ENCODE measurements at places on chromosomes 16 and 17. TPM values are rescaled to one million over a fixed set of nuclear protein-coding genes. Genes with fewer than 3 reads are reported as not detected.

DNA sequence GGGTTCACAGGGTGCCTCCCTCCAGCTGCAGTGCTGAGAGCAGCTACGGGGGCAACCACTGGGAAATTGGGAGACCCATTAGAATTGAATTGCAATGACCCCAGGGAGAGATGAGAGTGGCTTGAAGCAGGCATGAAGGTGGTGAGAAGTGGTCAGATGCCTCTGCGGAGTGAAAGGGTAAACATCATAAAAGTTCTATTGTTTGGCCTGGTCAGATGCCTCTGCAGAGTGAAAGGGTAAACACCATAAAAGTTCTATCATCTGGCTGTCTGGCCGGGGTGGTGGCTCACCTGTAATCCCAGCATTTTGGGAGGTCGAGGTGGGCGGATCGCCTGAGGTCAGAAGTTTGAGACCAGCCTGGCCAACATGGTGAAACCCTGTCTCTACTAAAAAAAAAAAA is 53.5 kb downstream of the TNFRSF13B start:
- DNase-seq: no peak

CCDC200 gene
- total RNA-seq: not detected

DNA sequence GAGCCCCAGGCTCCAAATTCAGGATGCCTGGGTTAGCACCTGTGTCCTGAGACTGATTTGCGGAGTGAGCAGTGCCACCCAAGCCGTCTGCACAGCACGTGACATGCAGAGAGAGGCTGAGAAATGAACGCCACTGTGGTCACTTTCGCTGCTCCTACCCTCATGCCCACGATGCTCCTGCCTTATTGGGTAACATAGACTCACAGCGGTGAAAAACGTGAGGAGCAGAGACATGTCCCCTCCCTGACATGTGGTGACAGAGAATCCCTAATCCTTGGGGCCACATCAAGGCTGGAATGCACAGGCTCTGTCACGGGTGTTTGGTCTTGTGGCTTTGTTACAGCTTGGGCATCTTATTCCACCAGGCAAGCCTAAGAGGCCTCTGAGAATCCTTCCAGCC is 52.1 kb upstream of the CACNG5 start:
- no peak for DNase-seq

DNA sequence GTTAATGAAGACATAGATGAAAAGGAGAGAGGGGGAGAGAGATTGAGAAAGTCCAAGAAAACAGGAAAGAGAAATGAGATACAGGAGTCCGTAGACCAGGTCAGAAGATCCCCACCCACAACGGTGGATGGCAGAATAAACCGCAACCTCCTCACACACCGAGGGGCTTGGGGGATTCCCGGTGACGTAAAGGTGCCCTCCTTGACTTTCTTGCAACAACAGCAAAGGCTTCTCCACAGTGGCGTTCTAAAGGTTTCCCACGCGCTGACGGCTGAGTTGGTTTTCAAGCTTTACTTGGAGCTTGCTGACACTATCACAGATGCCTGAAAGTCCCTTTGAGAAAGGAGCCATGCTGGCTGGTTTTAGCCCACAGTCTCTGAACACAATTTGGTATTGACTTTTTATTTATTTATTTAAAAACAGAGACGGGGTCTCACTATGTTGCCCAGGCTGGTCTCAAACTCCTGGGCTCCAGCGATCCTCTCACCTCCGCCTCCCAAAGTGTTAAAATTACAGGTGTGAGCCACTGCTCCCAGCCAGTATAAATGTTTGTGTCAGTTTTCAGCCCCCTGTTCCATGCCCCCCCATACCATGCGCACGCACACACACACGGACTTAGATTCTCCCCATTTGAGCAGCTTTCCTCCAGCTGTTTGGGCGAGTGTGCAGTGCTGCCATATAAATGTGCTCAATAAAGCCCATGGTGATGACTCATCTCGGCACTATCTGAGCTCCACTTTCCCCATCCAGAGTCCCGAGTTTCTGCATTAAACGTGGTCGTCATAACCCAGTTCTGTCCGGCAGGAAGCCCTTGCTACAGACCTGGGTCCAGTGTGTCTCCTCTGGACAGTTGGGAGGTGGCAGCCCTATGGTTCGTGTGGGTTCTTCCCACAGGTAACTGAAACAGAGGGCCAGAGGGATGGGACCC is 33.0 kb upstream of the SEC14L1 start:
- no peak for DNase-seq

GRCh38 chr16:84544031-84544773 is 39.7 kb upstream of the MEAK7 start:
- no peak for DNase-seq

DNA sequence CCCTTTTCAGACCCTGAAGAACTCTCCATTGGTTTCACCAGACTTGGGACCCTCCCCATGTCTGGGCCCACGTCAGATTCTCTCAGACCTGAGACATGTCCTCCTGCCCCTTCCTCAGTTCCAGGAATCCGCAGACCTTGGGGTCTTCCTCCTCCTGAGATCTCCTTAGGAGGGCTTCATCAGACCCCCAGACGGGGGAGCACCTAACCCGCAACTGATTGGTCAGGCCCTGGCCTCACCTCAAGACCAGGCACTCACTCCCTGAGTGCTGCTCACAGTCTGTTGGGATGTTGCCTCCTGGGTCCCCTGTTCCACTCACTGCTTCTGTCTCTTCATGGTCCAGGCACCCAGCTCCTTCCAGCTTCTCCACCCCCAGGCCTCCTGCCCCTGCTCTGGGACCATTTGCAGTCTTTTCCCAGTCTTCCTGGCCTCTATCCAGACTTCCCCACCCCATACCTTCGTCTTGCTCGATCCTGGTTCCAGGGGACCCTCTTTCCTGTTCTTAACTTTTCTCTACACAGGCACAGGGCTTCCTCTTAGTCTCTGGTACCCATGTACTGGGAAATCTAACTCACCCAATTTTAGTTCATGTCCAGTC is 1.2 kb downstream of the GID4 start:
- no peak for DNase-seq

FAM20A gene
- total RNA-seq: not detected

KRTAP4-9 gene
- total RNA-seq: not detected

DNA sequence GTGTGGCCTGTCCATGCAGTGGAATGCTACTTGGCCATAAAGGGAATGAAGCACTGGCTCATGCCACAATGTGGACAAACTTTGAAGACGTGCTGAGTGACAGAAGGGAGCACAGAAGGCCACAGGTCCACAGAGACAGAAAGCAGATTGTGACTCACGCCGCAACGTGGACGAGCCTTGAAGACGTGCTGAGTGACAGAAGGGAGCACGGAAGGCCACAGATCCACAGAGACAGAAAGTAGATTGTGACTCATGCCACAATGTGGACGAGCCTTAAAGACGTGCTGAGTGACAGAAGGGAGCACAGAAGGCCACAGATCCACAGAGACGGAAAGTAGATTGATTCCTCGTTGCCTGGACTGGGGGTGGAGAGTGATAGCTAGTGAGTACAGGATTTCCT is 19.2 kb downstream of the ZC3H18 start:
- DNase-seq: no peak

GRCh38 chr16:51982715-51983680 is 563.9 kb downstream of the TOX3 start:
- DNase-seq: no peak

TEKT5 gene
- not detected for total RNA-seq

GRCh38 chr17:66422186-66422585 is 119.8 kb downstream of the PRKCA start:
- DNase-seq: no peak

GRCh38 chr17:29138184-29138955 is 41.8 kb downstream of the MYO18A start:
- DNase-seq: peak; percentile 50

NUFIP2 gene
- 83.3 TPM for total RNA-seq

- DNase-seq: no peak
These were observed 20.9 kb upstream of the FASN start for GRCh38 chr17:82118815-82119380.

DNA sequence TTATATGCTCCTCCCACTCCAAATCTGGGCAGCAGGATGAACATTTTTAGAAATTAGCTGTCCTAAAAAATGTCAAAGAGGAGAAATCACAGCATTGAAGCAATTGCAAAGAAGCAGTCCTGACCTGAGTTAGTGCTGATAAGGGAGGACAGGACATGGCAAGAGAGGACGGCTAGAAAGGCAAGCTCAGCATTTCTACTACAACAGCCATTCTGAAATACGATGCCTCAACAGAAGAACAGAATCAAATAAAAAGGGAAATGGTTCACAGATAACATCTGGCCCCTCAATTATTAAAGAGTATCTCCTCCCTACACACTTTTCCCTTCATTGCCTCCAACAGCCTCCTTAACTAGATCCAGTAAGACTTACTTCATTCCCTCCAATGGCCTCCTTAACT is 18.3 kb downstream of the VPS53 start:
- no peak for DNase-seq

CHST4 gene
- total RNA-seq: not detected

DNA sequence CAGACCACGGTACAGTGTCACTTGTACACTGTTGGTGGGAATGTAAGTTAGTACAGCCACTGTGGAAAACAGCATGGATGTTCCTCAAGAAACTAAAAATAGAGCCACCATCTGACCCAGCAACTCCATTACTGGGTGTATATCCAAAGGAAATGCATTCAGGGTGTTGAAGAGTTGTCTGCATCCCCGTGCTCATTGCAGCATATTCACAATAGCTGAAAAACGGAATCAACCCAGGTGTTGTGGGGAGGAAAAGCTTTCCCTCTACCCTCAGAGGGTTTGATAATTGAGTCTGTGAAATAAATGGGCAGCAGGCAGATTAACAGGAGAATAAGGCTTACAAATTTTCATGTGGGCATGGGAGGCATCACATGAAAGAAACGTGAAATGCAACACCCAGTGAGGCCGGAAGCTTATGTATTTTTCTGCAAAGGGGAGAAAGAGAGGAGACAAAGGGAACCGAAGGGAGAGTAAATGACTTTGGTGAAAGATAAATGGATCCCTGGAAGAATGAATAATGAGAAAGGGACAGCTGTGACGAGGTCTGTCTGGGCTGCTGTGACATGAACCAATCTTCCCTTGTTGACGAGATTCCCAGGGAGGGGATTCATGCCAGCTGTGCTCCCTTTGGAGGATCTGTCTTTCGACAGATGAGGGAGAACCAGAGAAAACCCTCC is 106.2 kb downstream of the KCNJ12 start:
- DNase-seq: no peak

- DNase-seq: no peak
These were observed 7.4 kb downstream of the USP22 start for GRCh38 chr17:21035406-21035805.

ENPP7 gene
- total RNA-seq: not detected

MOSMO gene
- total RNA-seq: 12.0 TPM

TP53TG3 gene
- total RNA-seq: not detected

- no peak for DNase-seq
These were observed 42.0 kb upstream of the SLC6A2 start for GRCh38 chr16:55613613-55614335.

RHOT1 gene
- total RNA-seq: 25.2 TPM

SLC47A1 gene
- 0.25 TPM for total RNA-seq

DNA sequence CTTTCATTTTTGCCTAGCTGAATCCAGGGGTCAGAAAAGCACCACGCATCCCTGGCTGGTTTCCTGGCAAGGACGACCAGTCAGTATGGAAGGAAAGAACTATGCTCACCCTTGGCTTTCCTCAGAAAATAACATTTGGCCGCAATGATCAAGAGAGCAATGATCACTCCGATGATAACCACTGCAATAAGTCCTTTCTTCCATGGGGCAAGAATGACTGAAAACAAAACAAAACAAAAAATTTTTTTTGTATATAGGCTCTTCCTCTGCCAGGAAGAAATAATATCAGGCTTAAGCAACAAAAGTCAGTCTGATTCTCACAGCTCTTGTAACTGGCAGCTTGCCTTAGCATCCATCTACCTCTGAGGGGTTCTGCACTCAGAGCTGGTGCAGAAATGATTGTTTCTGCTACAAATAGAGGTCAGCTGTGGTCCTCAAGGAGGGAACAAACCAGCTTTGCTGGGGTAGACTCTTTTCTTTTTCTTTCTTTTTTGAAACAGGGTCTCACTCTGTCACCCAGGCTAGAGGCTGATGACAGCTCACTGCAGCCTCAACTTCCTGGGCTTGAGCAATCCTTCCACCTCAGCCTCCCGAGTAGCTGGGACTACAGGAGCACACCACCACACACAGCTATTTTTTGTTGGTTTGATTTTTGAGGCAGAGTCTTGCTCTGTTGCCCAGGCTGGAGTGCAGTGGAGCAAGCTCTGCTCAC is 35.7 kb downstream of the PECAM1 start:
- DNase-seq: no peak

DNA sequence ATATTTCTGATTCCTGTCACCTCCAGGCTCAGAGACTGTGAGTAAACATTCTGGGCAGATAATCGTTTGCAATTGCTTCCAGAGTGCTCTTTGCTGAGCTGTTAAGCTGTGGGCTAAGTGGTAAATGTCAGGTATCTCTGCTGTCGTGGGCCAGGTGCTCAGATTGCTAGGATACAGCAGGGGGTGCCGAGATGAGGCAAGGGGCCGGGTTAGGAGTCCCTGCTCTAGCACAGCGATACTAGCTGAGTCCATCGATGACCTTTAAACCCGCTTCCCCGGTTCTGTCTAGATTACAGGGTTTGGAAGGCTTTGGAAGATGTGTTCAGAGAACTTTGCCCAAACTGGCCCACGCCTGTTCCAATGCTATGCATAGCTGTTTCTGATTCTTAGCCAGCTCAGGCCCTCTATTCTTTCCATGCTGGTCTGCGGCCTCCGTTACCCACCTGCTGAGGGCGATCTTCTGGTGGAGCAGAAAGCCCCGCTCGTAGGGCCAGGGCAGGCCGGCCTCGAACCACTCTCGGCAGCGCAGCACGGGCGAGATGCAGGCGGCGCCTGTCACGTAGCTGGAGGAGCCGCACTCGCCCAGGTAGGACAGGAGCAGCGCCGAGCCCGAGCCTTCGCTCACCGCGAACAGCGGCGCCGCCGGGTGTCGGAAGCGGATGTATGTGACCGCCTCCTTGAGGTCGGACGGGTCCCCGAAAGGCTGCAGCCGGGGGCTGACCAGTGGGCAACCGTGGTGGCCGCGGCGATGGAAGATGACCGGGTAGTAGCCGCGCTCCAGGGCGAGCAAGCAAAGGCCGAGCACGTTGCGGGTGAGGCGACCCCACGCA is 979 bp downstream of the ABHD15 start:
- peak; percentile 65 for DNase-seq

DNA sequence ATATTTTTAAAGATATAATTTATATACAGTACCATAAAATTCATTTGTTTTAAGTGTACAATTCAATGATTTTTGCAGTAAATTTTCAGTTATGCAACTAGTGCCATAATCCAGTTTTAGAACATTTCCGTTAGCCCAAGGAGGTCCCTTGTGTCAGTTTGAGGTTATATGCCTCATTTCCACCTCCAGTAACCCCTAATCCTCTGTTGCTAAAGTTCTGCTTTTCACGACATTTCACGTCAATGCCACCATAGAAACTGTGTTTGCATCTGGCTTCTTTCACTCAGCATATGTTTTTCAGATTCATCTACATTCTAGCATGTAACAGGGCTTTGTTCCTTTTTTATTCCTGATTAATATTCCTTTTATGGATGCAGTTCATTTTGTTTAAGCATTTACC is 42.4 kb upstream of the NUDT7 start:
- DNase-seq: no peak

GRCh38 chr17:30422171-30422570 is 43.4 kb downstream of the CPD start:
- DNase-seq: no peak

GRCh38 chr16:89132194-89133005 is 38.7 kb downstream of the ACSF3 start:
- DNase-seq: no peak

All from activated T-helper 2 cell treated with anti-CD3 and anti-CD28 coated beads, Interferon-gamma antibody, Interleukin-2, Interleukin-4, amounts not matched to agents 10 μg/mL and 5 μg/mL and 100 μg/mL, durations not matched to agents 14 hours and 24 hours and 36 hours (primary cell).